ENCODE measurements at places on chromosomes 2 and 18.

DNA sequence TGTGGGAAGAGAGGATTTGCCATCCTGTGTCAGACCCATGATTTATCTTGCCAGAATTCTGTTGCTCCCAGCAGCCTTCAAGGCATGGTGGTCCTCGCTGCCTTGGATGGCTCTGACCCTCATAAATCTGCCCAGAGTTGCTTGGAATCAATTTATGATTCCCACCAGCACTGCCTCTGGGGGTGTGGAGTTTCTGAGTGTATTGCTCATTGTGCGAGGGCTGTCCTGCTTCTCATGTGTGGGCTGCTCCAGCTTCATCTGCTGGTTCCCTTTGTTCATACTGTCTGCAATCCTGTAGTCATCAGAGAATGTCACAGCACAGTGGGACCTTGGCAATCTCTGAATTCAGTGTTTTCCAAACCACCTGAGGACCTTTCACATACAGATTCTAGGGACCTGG, 139.8 kb downstream of the CLIP4 start:
- DNase-seq: peak; percentile 3

GRCh38 chr2:3253913-3254441, 123.6 kb downstream of the EIPR1 start:
- no peak for DNase-seq

DNA sequence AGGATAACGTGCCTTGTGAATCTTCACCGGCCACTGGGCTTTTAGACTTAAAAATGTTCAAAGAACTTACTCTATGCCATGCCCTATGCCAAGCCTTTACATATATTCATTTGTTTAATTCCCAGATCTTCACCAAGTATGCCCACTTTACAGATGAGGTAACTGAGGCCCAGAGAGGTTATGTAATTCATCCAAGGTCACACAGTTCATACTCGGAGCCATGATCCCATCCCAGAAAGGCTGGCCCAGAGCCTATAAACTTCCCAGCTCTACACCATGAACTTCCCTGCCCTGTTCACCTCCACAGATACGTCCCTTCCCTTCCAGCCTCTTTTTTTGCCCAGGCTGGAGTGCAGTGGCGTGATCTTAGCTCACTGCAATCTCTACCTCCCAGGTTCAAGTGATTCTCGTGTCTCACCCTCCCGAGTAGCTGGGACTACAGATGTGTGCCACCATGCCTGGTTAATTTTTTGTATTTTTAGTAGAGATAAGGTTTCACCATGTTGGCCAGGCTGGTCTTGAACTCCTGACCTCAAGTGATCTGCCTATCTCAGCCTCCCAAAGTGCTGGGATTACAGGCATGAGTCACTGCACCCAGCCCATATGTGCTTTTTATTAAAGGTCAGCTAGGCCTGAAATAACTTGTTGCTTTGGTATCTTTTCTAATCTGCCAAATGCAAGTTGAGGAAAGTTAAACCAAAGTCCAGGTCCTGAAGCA, 44.1 kb downstream of the MTHFD2 start:
- no peak for DNase-seq

DNA sequence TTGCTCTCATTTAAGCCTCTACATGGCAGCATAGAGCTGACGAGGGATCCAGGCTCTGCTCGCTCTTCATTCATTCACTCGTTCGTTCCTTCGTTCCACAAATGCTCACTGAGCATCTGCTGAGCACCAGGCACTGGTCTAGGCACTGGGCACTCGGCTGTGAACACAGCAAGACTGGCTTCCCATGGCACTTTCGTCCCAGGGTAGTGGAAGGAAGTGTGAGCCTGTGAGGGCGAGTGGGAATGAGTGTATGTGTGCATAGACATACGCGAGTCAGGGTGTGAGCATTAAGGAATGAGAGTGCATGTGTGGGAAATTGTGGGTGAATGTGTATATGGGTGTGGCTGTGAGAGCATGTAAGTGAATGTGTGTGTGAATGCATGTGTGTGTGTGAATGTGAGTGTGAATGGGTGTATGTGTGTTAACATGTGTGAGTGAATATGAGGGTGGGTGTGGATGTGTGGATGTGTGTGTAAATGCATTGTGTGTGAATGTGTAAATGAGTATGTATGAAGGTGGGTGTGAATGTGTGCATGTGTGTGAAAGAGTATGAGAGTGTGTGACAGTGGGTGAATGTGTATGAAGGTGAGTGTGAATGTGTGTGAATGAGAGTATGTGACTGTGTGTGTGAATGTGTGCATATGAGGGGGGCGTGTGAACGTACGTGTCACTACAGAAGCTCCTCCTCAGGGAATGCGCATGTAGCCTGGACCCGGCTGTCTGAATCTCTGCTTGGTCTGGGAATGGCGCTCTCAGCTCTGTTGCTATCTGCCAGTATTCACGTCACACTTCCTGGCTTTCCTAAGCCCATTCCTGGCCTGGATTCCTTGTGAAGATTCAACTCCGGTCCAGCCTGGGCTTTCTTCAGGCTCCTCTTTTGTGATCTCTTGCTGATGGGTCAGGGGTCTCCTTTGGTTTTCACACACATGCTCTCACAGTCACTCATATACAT, 28.8 kb downstream of the SNORC start:
- no peak for DNase-seq

- DNase-seq: no peak
Measured at GRCh38 chr2:213252206-213252605, 32.1 kb upstream of the SPAG16 start.

GRCh38 chr2:67471681-67472080, 74.5 kb downstream of the ETAA1 start:
- DNase-seq: no peak

- no peak for DNase-seq
Measured at GRCh38 chr2:135091681-135092080, 39.6 kb downstream of the RAB3GAP1 start.

DNA sequence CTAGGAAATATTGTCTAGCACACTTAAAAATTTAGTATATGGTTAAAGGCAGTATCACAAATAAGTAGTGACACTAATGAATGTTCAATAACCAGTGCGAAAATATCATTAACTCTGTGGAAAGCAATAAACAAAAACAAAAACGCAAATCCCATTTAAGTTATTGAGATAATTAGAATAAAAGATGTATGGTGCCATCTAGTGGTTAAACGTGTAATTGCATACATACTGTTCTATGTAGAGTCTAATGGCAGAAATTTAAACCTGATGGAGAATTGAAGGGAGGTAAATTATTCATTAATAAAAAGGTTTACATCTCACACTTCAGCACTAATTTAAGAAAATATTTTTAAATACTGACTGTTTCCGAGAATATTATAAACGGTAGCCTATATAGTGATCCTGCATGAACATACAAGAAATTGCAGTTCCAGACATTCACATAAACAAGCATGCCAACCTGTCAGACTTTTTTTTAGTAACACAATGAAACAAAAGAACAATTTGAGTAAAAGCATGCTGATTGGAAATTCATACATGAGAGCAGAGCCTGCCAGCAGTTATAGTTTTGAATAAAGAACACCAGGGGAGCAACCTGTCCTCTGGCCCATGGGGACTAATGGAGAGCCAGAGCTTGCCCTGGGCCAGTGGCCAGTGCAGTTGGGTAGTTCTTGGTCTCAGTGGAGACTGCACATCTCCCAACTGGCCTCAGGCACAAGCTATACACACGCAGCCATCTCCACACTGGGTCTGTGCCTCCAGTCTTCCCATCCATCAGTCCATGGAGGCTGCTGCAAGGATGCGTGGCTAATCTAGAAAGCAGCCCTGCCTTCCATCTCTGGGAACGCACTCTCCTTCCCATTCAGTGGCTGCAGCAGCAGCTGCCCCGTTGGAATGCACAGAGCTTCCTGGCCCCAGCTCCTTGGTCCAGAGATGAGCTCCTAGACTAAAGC, 28.0 kb downstream of the GCG start:
- DNase-seq: no peak

DNA sequence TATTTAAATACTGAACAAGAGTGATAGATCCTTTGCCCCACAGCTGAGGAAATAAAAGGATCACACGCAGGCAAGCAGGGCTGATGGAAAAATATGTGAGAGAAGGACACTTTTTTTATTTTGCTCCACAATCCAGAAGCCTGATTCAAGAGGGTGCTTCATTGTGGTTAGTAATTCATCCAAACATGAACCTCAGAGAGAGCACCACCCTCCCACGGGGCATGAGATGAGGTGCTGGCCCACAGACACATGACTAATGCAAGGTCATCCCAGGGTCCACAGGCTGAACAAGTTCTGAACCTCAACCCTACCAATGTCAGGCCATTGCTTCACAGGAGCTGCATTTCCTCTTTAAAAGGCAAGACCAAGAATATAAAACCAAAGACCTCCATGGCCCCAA, 239.6 kb downstream of the MREG start:
- peak; percentile 78 for DNase-seq

DNA sequence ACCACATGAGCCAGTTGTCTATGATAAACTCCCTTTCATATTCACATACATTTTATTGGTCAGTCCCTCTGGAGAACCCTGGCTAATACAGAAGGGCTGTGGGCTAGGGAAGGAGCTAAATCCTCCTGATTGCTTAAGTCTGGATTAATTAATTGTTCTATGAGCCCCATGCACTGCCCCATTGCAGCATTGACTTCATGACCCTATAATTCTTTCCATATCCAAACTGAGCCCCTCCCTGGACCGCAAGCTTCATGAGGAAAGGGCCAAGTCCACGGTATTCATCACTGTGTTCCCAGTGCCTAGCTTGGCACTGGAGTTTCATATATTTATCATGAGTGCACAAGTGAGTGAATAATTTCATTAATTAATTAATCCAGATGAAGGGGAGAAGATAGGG, 124.0 kb downstream of the MBD2 start:
- DNase-seq: no peak

DNA sequence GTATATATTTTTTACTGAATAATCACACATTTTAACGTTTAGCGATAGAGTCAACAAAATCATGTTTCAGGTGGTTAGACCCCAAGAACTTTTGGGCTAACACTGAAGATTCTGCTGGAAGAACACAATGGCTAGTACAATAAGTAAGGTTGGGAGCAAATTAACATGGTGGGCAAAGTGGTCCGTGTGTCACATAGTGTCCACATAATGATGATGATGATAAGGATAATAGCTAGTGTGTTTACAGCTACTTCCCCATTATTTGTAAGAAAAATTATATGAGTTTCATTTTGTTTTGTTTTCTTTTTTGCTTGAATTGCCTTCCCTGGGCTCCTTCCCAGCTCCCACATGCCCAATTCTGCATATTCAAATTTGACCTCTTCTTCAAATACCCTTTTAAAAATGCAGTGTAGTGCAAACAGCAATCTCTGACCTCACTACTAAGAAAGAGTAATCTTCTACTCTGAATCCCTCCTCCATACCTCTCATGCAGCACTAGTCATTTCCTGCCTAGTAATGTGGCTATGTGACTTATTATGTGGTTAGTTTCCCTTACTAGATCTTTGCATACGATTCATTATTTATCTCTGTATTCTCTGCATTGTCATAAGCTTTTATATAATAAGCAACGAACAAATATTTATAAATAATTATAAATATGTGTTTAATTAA, 16.9 kb upstream of the VPS54 start:
- DNase-seq: no peak

GRCh38 chr2:146893500-146894041, 951.3 kb upstream of the ACVR2A start:
- DNase-seq: no peak

DNA sequence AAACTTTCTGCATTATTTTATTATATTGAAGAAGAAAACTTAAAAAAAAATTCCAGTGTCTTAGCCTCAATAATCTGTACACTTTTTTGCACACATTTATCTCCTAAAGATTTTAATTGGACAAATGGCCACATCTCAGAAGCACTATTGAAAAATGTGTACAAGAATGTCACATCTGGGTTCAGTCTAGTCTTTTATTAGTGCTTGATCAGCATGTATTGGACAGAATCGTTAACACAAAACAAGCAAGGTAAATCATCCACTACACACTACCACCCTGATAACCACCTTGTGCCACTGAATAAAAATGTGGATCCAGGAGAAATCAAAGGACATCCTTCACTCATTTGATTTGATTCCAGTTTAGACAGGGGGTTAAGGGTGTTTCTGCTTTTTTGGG, 554.8 kb downstream of the ARHGAP15 start:
- no peak for DNase-seq

DNA sequence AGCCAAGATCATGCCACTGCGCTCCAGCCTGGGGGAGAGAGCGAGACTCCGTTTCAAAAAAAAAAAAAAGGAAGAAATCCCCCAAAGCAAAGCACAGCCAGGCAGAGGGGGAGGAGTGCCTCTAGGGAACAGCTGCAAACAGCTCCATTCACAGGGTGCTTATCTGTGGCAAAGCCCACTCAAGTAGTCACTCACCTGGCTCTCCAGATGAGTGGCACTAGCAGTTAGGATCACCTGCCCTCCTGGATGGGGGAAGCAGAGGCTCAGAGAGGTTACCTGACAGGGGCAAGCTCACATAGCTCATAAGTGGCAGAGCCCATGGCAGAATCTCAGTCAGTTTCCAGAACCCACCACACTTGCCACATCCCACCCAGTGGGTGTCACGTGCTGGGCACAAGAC, 30.3 kb downstream of the TFCP2L1 start:
- DNase-seq: no peak

DNA sequence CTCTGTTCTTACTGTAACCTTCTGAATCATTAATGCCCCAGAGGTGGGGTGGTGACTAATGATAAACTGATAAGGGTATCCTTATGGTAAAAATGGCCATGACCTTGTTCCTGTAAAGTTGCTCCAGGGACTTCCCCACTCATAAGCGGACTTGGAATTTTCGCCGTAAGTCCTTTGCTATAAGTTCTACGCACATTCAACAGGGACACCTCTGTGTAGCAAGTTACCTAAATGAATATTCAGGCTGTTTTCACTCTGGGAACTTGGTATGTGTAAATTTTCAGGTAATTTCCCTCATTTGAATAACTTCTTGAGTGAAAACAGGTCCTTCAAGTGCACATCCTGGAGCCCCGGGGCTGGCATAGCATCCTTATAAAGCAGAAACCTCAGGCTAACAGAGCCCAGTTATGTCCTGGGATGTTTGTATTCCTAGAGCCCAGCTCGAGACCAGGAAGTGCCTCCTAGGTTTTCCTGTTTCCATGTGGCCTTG, 9.4 kb upstream of the AGFG1 start:
- DNase-seq: no peak

DNA sequence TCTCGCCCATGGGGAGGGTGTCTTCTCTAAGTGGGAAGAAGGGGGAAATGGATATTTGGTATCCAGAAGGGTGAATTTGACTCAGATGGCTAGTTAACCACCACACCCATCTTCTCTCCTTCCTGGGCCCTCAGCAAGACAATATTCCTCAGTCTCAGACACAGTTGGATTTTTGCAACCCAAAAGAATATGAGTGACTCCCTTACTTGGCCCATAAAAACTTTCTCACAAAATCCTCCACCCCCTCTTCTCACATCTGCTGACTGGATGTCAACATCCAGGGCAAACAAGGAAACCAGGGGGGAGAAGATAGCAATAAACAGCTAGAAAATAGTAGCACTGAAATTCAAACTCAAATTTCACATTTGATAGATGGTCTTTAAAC, 35.3 kb upstream of the GCC2 start:
- DNase-seq: no peak

All from tibial artery (tissue), 4 donors.